ENCODE measurements at places on chromosomes 12 and 14. TPM values are rescaled to one million over a fixed set of nuclear protein-coding genes. Genes with fewer than 3 reads are reported as not detected.

- H3K4me3 ChIP-seq: peak overlapping the region; percentile 4
- peaks cover 2% of the 10 kb centered on the region for H3K36me3 ChIP-seq
- H3K27me3 ChIP-seq: no peaks in the 10 kb centered on the region
- H3K27ac ChIP-seq: peak overlapping the region; percentile 50
- peaks cover 52% of the 10 kb centered on the region for H3K4me1 ChIP-seq
Measured at GRCh38 chr12:1668833-1669543, 21.9 kb upstream of the ADIPOR2 start.

GRCh38 chr12:121773011-121773777 lies 20.3 kb downstream of the RHOF start:
- no peak overlapping the region for H3K4me3 ChIP-seq
- DNase-seq: peak; percentile 90
- peak overlapping the region; percentile 70 for H3K27ac ChIP-seq
- no peaks in the 10 kb centered on the region for H3K27me3 ChIP-seq
- peaks cover 10% of the 10 kb centered on the region for H3K4me1 ChIP-seq

DNA sequence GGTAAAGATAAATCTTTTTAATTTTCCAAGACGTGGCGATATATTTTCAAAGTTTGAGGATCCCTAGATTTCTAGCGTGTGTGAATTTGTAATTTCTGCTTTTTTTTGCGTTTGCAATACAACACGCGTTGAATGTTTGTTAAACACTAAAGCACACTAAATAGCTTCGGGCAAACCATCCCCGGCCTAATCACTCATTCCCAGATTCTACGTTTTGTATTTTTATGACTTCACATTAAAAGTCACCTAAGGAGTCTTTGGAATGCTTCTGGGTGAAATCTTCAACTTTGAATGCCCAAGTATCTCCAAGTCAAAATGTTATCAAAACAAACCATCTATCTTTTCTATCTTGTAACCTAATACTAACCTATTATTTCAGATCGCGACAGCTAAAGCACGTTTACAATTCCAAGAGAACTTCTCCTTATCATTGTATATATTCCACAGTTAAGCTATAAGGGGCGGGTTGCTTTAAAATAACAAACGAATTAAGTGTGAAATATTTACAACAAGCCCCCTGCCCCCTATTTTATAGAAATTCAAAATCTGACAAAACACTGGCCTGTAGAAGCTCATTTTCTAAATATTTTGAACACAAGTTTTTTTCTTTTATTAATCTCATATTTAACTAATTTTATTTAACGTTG lies 1.1 kb downstream of the ALX1 start:
- no peak overlapping the region for H3K27ac ChIP-seq
- peaks cover 42% of the 10 kb centered on the region for H3K27me3 ChIP-seq
- peak overlapping the region; percentile 66 for H3K4me3 ChIP-seq
- H3K4me1 ChIP-seq: peaks cover 5% of the 10 kb centered on the region
- DNase-seq: no peak
- peaks cover 1% of the 10 kb centered on the region for H3K36me3 ChIP-seq

DNA sequence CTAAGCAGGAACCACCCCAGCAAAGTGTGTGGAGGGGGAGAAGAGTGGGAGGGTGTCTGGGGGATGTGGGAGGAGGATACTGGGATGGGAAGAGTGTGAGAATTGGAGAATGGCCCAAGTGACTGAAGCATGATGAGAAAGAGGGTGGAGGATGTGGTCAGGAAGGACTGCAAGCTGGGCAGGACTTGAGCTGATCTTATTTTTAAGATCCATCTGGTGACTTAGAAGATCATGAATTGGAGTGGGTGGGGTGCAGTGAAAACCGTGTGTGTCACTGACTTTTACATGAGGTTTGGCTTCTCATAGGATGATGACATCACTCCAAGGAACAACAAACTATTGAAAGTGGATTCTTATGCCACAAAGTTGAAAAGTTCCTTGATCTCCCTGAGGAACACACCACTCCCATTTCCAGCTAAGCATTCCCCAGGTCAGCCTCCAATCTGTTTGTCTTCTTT lies 287.5 kb downstream of the GALC start:
- no peak overlapping the region for H3K4me3 ChIP-seq
- DNase-seq: no peak
- no peaks in the 10 kb centered on the region for H3K4me1 ChIP-seq
- H3K36me3 ChIP-seq: no peaks in the 10 kb centered on the region
- no peak overlapping the region for H3K27ac ChIP-seq
- no peaks in the 10 kb centered on the region for H3K27me3 ChIP-seq

OSGEP gene
- 42.8 TPM for total RNA-seq

- DNase-seq: no peak
- no peaks in the 10 kb centered on the region for H3K27me3 ChIP-seq
Measured at GRCh38 chr14:34548472-34548981, 9.0 kb upstream of the EAPP start.

- no peaks in the 10 kb centered on the region for H3K4me1 ChIP-seq
- H3K4me3 ChIP-seq: no peak overlapping the region
Measured at GRCh38 chr12:79063258-79063657, 198.7 kb downstream of the SYT1 start.

DNA sequence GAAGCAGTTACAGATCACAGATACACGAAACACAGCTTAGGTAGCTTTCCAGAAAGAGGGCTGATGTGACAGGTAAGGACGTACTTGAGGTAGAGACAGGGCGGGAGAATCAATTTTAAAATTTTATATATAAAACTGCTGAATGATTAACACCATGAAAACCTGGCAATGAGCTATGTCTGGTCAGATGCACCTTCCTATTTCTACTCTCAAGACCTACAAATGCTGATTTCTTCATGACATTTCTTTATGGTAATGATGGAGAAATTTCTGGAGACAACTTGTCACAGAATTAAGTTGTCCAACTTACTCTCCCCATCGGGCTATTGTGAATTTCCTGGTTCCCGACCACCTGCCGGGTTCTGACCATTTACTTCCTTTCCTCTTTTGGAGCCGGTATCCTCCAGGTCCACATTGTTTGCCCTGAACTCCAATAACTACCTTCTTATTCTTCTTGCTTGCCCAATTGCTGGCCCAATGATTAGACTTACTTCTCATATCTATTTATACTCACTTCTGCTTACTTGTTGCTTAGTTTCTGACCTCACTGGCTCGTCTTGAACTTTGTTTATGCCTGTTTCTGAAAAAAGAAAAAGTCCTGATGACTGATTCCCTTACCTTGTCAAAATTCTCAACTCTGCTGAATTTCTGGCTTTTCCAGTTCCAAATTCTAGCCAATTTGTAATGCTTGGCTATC lies 12.8 kb upstream of the ATP2B1 start:
- DNase-seq: no peak
- H3K27me3 ChIP-seq: no peaks in the 10 kb centered on the region
- H3K4me3 ChIP-seq: no peak overlapping the region
- no peaks in the 10 kb centered on the region for H3K4me1 ChIP-seq
- H3K36me3 ChIP-seq: peaks cover 6% of the 10 kb centered on the region
- no peak overlapping the region for H3K27ac ChIP-seq

- H3K4me1 ChIP-seq: no peaks in the 10 kb centered on the region
- no peaks in the 10 kb centered on the region for H3K36me3 ChIP-seq
- no peak overlapping the region for H3K27ac ChIP-seq
- DNase-seq: no peak
Measured at GRCh38 chr14:102277874-102278630, 26.9 kb downstream of the MOK start.

DNA sequence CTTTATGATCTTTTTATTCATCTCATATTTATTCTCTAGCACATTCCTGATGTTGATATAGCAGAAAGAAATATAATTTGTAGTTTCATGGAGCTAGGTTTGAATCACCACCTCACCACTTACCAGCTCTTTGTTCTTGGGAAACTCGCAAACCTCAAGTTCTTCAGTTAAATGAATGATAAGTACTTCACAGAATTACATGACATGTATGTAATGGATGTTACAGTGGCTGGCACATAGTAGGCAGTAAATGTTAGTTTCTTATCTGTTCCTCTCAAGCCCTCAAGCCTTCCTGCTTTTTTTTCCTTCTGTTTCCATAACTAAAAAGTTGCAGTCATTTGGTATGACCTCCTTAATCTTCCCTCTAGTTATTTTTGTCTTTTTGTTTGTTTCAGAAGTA lies 54.9 kb downstream of the SPATS2 start:
- H3K36me3 ChIP-seq: peaks cover 15% of the 10 kb centered on the region
- no peak overlapping the region for H3K4me3 ChIP-seq
- DNase-seq: no peak

DNA sequence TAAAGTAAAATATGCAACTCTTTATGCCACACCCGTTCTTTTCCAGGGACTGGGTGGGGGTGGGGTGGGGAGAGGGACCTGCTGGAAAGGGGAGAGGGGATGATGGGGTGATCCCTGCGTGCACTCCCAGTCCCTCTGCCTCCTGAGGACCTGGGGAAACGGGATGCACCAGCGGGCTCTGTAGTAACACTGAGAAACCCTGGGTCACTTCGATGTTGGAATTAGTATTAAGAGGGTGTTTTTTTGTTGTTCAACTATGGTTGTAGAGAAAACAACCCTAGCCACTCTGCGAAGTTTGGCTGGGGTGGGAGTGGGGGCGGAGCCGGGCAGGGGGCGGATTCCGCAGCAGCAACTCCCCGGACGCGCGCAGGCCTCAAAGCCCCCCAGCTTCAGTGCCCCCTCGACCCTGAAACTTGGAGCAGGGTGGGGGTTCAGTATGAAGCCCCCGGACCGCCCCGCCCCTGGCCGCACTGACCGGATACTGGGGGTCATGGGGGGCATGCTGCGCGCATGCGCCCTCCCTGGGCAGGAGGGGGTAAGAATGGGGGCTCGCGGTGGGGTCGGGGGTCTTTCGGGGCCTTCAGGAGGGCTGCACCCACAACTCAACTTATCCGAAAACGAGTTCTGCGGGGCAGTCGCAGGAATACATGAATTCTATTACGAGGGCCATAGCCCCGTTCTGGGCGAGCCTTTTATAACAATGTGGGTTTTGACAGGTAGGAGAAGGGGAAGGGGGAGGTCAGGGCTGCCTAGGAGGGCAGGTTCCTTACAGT lies 1.3 kb upstream of the ARHGEF25 start:
- H3K27ac ChIP-seq: no peak overlapping the region
- no peaks in the 10 kb centered on the region for H3K36me3 ChIP-seq
- H3K4me3 ChIP-seq: peak overlapping the region; percentile 35
- peaks cover 40% of the 10 kb centered on the region for H3K27me3 ChIP-seq
- no peak for DNase-seq

GRCh38 chr14:70698288-70698687 lies 56.6 kb downstream of the TTC9 start:
- no peaks in the 10 kb centered on the region for H3K27me3 ChIP-seq
- no peak for DNase-seq
- H3K27ac ChIP-seq: no peak overlapping the region
- no peaks in the 10 kb centered on the region for H3K4me1 ChIP-seq
- H3K36me3 ChIP-seq: no peaks in the 10 kb centered on the region

DNA sequence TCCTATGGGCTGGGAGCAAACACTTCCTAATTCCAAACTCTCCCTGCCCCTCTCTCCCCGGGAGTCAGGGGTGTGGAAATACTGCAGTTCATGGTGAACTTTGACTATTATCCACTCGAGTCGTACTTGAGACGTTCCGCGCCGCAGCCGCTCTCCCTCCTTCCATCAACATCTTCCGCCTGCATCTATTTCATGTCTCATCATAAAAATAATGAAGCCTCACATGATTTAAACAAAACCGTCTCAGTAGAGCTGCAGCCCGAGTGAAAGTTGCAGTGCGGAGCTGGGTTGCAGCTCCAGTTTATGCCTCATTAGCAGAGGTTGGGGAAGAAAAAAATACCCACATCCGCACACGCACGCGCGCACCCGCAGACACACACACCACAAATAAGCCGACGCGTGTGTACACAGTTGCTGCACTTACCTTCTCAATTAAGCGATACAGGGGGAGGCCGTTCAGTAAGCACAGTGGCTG lies 283 bp downstream of the LMO3 start:
- H3K4me3 ChIP-seq: no peak overlapping the region
- H3K4me1 ChIP-seq: peaks cover 2% of the 10 kb centered on the region
- no peak for DNase-seq

- DNase-seq: no peak
- H3K4me3 ChIP-seq: no peak overlapping the region
- H3K27me3 ChIP-seq: no peaks in the 10 kb centered on the region
- no peak overlapping the region for H3K27ac ChIP-seq
- H3K4me1 ChIP-seq: peaks cover 18% of the 10 kb centered on the region
- no peaks in the 10 kb centered on the region for H3K36me3 ChIP-seq
Measured at GRCh38 chr14:20417250-20418186, 4.2 kb upstream of the TEP1 start.

Data from activated CD8-positive, alpha-beta memory T cell treated with anti-CD3 and anti-CD28 coated beads, Interleukin-2, amount 10 ng/mL, durations not matched to agents 7 days and 5 days (primary cell).